ENCODE measurements at places on chromosomes 2 and 18.

DNA sequence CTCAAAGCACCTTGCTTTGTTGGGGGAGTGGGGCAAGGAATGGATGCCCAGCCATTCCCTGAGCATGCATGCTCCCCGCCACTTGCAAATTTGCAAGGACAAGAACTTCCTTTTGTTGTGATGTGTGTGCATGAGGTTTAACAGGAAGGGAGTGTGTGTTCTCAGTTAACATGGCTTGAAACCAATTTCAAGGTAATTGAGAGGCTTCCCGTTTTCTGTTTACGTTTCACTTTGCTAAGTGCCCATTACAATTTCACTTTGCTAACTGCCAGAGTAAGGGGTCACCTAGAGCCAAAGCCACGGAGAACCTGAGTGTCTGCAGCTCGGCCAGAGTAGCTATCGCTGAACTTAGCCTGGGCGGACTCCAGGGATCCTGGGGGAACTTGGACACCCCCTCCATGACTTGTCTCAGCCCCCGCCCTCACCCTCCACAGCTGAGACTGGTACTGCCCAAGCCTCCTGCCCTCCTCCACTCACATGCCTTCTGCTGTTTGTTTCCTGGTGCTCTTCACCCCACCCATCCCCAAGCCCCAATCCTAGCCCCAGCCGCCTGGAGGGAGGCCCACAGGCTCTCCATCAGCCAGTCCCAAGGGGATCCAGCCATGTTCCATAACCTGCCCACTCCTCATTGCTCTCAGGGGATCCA is 53.6 kb upstream of the LAPTM4A start:
- no peak for DNase-seq

GRCh38 chr2:189821953-189822748 is 37.9 kb downstream of the PMS1 start:
- DNase-seq = peak; percentile 38

DNA sequence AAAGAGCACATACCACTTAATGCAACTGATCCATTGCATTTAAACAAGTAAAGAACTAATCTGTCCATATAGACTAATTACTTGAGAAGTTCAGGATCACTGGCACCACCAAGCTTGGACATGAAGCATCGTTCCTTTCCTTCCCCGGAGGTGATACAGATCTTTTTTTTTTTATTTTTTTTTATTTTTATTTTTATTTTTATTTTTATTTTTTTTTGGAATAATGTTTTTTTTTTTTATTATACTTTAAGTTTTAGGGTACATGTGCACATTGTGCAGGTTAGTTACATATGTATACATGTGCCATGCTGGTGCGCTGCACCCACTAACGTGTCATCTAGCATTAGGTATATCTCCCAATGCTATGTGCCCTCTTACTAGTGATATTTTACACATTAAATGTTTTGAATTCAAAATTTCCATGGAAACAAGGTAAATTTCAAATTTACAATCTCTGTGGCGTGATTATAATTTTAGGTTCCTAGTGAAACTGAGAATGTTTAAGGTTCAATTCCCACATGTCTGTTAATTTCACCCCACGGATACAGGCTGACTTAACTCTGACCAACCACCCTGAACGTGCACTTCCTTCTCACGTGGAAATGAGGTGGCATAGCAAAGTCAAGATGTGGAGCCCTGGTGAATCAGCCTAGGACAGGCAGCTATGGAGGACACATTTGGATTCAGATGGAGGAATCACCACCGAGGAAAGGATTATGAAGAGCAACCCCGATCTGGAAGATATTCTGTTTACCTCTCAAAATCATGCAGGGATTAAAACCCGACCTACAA is 101.6 kb upstream of the THOC1 start:
- DNase-seq = no peak

DNA sequence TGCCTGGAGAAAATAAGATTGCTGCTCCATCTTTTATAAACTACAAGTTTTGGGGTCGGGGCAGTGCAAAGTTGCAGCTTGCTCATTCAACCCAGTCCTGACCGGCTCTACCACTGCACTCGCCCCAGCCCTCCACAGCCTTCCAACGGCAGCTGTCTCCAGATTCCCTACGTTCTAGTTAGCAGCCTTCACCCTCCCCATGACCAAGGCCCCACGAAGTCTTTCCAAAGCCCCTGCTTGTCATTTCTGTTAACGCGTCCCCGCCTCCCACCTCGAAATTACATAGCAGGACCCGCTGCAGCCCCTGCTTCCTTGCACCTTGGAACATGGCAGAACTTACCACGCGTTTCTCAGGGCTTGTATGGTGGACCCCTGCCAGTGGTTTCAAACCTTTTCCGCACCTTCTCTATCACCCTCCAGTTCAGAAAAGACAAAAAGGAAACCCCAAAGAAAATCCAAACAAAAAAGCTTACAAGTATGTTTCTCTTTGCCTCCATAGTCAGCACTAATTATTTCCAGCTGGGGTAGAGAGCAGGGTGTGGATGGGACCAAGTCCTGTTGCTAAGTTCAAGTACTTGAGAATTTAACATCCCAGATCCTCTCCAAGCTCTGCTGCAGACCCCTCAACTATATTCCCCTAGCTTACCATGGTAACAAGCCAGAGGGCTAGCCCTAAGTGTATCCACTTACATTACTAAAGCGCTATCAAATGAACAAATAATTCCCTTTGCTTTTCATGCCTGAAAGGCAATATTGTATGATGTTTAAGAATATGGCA is 161.5 kb downstream of the TGIF1 start:
- no peak for DNase-seq

GRCh38 chr2:202638721-202639120 is 4.0 kb downstream of the FAM117B start:
- no peak for DNase-seq

- DNase-seq = no peak
Measured at GRCh38 chr2:191895743-191896142, 48.9 kb upstream of the CAVIN2 start.

GRCh38 chr2:71074893-71075395 is 6.5 kb downstream of the NAGK start:
- DNase-seq = no peak

DNA sequence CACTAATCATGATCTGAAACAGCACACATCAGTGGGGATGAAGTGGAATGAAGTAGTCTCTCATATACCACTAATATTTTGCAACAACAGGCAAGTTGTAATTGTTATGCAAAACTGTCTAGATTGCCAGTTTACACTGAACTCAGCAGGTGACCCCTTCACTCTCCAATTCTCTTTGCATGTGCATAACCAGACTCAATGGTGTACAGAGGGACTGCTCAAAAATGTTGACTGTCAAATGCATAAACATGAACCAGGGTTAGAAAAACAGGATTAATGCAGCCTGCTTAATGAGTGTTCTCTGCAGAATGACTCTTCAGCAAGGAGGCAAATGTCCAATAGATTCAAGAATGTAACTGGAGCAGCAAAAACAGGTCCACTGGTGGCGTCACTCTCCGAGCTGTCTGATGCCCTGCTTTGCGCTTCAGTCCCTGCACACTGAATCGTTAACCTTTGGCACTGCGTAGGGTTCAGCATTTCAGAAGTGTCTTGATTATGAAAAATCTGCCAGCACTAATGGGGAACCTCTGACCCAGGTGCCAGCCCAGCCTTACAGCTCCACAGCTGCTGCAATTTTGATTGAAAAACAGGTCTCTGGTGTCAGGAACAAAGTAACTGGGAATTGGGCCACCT is 209.3 kb downstream of the TDRD15 start:
- no peak for DNase-seq

DNA sequence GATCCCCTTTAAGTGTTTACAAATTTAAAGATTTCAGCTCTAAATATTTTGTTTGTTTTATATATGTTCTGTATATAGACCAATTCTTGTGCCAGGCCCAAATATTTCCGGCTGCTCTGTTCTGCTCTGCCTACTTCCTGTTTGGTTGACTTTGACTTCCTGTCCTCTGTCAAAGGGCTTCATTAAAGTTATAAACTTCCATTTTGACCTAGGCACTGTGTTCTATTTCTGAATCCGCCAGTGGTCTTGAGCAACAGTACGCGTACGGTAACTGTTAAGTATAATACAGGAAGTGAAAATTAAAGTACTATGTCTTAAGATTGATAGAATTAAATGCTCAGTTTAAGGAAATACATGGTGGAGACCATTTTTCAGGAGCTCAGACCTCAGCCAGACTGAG is 13.5 kb upstream of the REL start:
- no peak for DNase-seq

- no peak for DNase-seq
Measured at GRCh38 chr2:218834685-218835084, 3.1 kb upstream of the PRKAG3 start.

DNA sequence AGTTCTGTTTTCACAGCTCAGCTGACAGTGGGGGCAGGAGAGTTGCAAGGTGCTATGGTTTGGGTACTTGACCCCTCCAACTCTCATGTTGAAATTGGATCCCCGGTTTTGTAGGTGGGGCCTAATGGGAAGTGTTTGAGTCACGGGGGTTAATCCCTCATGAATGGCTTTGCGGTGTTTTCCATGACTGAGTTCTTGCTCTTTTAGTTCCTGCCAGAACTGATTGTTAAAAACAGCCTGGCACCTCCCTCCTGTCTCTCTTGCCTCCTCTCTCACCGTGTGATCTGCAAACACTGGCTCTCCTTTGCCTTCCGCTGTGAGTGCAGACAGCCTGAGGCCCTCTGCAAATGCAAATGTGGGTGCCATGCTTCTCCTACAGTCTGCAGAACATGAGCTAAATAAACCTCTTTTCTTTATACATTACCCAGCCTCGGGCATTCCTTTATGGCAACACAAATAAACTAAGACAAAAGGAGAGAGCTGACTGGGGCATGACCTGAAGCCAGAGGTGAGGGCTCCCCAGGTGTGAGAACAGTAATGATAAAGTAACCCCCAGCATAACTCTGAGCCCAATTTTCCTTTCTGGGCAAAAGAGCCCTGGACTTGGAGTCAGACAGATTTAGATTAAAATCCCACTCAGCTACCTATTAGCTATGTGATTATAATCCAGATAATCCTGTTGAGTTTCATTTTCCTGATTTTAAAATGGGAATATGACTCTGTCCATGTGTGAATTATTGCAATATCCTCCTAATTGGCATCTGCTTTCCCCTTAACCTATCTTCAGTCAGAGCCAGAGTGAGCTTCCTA is 64.9 kb upstream of the CAPN13 start:
- no peak for DNase-seq

DNA sequence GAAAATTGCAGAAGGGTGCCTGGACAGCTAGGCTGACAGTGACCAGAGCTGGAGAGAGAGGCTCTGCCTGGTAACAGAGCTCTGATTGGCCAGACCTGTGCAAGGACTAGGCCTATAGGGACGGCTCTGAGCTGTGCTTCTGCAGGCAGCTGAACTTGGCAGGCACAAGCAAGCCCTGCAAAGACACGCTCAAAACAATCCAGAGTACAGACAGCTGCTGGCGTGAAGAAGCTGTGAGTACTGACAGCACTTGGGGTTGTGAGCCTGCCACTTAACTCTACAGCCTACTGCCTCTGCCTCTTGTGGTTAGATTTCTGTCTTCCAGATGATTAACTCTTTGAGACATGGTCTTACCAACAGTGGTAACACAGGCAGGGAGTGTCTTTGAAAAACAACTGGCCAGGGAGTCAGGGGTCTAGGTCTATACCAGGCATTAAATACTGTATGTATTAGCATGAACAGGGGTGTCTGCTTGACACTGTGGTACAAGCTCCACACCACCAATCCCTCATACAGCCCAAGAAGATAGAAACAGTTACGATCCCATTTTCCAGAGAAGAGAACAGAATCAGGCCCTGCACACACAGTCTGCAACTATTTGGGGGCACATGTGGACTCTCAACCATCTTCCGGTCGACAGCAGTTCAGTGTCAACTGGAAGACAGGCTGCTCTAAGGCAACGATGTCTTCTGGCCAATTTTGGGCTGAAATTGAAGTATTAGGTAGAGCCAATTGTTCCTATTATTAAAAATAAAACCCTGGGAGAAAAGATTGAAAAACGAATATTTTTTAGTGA is 568.4 kb downstream of the TNS1 start:
- peak; percentile 98 for DNase-seq

DNA sequence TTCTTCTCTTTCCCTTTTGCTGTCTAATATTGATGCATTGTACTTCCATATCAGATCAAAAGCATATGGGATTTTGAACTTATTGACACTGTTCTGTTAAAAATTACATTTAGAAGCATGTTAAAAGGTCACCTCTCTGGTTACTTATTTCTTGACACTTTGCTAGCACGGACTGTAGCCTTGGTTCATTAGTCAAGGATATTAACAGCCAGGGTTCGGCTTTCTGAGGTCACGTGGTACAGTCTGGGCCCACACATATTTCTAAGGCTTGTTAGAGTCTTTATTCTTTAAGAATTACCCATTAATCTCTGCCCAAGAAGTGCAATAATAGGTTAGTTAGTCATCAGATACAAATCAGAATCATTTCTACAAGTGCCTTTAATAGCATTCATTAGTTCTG is 1035.8 kb upstream of the FANCL start:
- DNase-seq = no peak

DNA sequence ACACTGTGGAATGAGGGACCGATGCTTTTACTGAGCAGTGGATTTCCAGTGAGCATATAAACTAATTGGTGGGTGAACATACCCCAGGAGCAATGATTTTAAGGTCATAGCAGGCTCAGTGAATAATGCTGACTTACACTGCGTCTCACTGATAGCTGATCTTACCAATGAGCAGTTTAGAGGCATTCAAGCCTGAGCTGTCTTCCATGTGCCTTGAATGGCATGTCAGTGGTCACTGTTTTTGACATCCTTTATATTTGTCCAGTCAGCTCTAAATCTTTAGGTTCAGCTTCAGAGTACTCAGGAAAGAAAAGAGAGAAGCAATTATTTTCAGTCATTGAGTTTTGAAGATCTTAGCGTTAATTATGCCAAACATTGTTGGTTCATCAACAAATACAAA is 88.3 kb downstream of the CAMKMT start:
- no peak for DNase-seq

- peak; percentile 78 for DNase-seq
Measured at GRCh38 chr18:48959921-48960920, 9.5 kb upstream of the SMAD7 start.

DNA sequence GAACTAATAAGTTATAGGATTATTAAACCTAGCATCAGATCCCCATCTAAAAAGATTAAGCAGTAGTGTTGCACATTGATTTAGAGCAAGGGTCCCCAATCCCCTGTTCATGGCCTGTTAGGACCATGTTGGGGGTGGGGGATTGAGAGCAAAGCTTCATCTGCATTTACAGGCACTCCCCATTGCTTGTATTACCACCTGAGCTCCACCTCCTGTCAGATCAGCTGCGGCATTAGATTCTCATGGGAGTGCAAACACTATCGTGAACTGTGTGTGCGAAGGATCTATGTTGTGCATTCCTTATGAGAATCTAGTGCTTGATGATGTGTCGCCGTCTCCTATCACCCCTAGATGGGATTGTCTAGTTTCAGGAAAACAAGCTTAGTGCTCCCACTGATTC is 18.4 kb upstream of the PSD4 start:
- DNase-seq = no peak
